A549 (cell line): ENCODE measurements at places on chromosomes 1 and 21. TPM values are rescaled to one million over a fixed set of nuclear protein-coding genes. Genes with fewer than 3 reads are reported as not detected.

DNA sequence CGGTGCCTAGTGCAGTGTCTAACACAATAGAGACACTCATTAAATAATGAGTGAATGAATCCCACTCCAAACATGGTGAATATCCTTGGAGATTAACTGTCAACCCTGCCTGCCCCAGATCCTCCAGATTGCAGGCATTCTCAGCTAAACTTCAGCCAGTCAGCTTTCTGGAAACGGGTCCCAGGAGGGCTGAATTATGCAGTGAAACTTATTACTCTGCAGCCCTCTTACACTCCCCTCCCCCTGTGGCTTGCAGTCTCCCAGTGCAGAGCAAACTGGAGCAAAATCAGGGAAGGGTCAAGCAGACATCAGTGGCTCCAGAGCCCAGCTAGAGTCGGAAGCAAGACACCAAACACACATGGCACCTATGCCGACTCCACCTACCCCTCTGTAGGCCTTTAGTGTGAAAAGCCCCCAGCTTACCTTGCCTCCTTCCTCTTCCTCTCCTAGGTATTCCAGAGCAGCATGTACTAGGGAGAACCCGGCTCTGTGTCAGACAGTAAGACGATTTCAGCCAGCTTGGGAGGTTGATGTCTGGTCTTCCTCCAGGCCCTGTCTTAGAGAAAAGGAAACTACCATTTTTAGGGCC is 6.5 kb upstream of the RGS16 start:
- DNase-seq = no peak

DNA sequence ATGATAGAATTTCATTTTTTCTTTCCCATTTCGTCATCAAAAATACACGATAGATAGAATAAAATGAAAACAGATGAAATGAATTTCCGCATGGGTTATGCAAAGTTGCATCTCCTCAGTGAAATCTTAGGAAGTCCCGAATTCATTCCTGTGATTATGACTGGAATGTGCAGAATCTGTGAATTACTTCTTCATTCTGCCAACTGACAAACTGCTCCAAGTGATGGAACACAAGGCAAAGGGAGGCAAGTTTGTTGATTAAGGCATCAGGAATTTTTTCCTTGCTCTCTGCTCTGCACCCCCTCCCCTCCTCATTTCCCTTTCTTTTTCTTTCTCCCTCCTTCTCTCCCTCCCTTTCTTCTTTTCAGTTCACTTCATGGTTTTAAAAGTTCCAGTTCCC is 37.0 kb upstream of the ADGRL4 start:
- DNase-seq = no peak

DNA sequence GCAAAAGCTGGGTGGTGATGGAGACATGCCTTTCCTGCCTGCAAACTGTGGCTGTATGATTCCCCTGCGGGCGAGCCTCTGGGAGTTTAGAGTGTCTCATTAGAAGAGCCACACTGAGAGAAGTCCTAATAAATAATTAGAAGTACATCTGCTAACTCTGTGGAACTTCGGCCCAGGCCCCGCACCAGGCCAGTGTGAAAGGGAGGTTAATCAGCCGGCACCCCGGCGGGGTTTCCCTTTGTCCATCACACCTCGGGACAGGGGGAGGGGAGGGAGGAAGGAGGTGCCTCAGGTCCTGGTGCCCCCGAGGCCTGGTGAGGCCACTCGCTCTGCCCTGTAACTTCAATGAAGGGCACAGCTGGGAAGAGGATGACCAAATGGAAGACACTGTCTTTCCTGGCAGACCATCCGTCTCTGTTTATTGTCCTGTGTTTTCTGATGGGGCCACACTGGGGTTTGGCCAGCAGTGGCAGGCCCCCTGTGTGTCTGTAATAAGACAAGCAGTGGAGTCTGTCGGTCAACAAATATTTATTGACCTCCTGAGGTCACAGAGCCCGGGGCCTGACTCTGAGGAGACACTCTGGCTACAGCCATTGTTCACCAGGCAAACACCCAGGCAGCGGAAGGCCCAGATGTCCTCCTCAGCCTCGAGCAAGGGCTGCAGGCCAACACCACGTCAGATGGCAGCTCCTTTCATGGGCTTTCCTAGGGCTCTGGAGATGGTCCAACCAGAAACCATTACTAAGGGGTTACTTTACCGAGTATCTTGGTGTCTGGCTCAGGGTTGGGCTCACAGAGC is 267.5 kb upstream of the RAB4A start:
- no peak for DNase-seq

GRCh38 chr1:156691665-156692440 is 13.5 kb downstream of the CRABP2 start:
- DNase-seq = peak; percentile 52

GRCh38 chr1:7379441-7379971 is 391.6 kb upstream of the VAMP3 start:
- no peak for DNase-seq

- DNase-seq = no peak
Observed at GRCh38 chr1:246051909-246052518, 455.1 kb downstream of the SMYD3 start.

- DNase-seq = no peak
Observed at GRCh38 chr1:236484310-236484971, 39.3 kb upstream of the LGALS8 start.

DNA sequence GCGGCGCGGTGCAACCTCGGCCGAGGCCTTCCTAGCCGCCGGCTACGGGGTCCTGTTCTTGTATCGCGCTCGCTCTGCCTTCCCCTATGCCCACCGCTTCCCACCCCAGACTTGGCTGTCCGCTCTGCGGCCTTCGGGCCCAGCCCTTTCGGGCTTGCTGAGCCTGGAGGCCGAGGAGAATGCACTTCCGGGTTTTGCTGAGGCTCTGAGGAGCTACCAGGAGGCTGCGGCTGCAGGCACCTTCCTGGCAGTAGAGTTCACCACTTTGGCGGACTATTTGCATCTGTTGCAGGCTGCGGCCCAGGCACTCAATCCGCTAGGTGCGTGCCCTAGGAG is 379 bp downstream of the PPCS start:
- DNase-seq = peak; percentile 53

DNA sequence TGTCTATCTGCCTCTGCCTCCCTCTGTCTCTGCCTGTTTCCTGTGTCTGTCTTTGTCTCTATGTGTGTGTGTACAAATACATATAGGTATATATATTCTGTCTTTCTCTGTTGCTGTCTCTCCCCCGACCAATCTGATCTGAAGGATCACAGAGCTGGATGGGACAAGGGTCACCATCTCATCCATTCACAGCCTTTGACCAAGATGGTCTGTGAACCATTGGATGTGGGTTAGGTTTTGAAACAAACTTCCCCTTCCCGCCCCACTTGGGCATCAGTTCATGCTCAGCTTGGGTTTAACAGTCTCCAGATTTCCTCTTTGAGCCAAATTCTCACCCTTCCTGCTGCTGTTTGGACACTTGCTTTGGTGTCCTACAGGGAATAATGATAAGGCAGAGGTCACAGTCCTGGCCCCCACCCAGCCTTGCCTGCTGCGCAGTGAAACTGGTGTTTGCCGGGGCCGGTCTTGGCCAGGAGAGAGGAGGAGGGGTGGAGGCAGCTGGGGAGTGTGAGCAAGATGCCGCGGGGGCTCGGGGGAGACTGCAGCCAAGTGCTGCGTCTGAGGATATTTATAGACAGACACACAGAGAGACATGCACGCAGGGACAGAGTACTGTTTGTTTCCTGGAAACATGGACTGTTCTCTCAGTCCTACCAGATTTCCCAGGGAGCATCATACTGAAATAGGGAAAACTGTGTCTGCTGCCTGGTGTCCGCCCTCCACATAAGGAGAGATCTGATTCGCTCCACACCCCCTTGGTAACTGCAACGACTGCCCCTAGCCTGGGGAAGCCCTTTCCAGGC is 27.0 kb upstream of the BTG2 start:
- no peak for DNase-seq

DNA sequence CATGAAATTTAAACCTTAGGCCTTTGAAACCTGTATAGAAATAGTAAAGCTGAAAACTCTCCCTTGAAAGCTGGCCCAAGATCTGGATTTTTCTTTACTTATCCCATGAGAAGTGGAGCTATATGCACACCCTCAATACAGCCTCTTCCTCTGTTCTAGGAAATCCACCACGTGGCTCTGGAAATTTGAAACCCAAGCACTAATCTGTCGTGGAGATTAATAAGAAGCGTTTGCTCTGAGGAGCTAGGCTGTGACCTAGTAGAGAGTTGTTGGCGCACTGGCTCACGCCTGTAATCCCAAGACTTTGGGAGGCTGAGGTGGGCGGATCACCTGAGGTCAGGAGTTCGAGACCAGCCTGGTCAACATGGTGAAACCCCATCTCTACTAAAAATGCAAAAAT is 291.3 kb upstream of the PLXNA2 start:
- no peak for DNase-seq

DNA sequence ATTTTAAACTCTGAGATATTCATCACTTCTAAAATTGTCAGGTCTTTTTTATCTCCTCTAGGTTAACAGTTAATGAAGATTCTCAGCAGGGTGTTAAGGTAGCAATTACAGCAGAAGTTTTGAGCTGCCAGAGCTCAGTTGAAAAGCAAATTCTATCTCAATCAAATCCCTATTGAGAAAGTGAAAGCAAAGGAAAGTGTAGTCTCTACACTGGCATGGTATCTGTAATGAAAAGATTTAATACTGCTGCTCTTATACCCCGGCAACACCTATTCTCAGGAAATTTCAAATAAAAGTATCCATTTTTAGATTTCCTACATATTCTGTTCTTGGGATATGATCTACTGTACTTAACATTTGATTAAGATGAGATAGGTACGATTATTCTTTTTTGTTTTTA is 913.5 kb downstream of the MRPL39 start:
- no peak for DNase-seq

GRCh38 chr21:43333298-43334062 is 93.5 kb downstream of the SIK1 start:
- peak; percentile 97 for DNase-seq

The DIPK1A gene
- 10.5 to 12.4 TPM (median 11.9 TPM) in 3 replicates for polyA plus RNA-seq

The OR2T11 gene
- polyA plus RNA-seq = not detected in 3 replicates
